Adrenal gland (tissue), 19 donors: ENCODE measurements at places on chromosomes 4 and X. TPM values are rescaled to one million over a fixed set of nuclear protein-coding genes. Genes with fewer than 3 reads are reported as not detected.

Gene MAGEB2
- not detected for total RNA-seq

DNA sequence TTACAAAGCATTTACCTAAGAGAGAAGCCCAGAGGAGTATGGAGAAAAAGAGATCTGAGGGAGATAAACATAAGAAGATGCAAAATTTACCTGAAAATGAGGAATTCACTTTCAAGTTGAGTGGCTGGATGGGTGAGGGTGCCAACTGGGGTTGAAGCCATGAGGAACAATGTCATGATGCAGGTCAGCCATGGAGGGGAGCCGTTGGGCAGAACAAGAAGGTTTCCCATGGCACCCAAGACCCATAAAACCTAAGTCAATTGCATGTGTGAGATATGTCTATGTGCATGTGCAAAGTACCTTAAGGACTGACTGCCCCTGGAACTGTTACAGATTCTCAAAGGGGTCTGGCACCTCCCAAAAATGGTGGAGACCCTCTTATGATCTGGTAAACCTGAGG is 46.6 kb upstream of the PRRG1 start:
- H3K36me3 ChIP-seq: no peaks in the 10 kb centered on the region
- H3K4me1 ChIP-seq: no peaks in the 10 kb centered on the region
- H3K27me3 ChIP-seq: no peaks in the 10 kb centered on the region
- no peak for DNase-seq

Gene TCEAL8
- total RNA-seq: 61.8 TPM

- no peak overlapping the region for H3K4me3 ChIP-seq
- H3K27me3 ChIP-seq: peaks cover 94% of the 10 kb centered on the region
- no peak overlapping the region for H3K27ac ChIP-seq
- no peaks in the 10 kb centered on the region for H3K36me3 ChIP-seq
- peaks cover 18% of the 10 kb centered on the region for H3K4me1 ChIP-seq
Observed at GRCh38 chr4:110634350-110635162, 11.7 kb upstream of the PITX2 start.

DNA sequence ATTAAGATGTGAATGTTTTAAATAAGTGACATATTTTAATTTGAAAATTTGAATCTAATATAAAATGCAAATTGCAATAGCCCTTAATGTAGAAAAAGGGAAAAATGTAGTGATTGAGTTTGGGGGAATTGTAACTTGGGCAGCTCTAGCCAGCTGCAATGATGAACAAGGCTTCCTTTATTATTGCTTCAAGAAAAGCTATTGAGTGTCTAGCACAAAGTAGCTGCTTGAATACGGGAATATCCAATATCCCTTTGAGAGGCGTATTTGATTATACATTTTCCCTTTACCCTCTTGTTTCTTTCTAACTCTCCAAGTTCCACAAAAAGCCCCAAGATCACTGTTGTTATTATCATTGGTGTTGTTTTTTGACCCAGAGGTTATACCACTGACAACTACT is 21.8 kb downstream of the IL1RAPL1 start:
- H3K27me3 ChIP-seq: no peaks in the 10 kb centered on the region
- no peaks in the 10 kb centered on the region for H3K4me1 ChIP-seq
- no peak overlapping the region for H3K4me3 ChIP-seq
- H3K36me3 ChIP-seq: no peaks in the 10 kb centered on the region

Gene FAM47A
- total RNA-seq: not detected

DNA sequence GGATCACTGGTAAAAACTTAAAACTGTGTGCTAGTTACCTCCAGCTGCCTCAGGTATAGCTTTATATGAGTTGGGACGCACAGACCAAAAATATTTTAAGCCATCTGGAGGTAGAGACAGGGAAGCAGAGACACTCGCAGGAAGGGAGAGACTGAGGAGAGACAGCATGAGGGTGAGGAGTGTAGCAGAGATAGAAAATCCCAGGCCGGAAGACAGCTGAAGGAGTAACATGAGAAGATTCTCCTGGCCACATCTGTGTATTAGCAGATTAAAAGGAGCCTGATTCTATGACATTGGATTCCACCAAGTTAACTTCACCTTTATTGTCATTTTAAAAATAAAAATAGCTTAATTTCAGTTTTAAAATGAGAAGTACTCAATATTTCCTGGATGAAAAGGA is 84.3 kb downstream of the PDLIM5 start:
- DNase-seq: no peak
- no peaks in the 10 kb centered on the region for H3K36me3 ChIP-seq
- H3K4me1 ChIP-seq: peaks cover 4% of the 10 kb centered on the region
- H3K4me3 ChIP-seq: no peak overlapping the region
- H3K27ac ChIP-seq: no peak overlapping the region

GRCh38 chr4:108620933-108621905 is 843 bp downstream of the RPL34 start:
- H3K36me3 ChIP-seq: no peaks in the 10 kb centered on the region
- no peak for DNase-seq
- peak overlapping the region; percentile 81 for H3K27ac ChIP-seq
- H3K4me1 ChIP-seq: peaks cover 33% of the 10 kb centered on the region

DNA sequence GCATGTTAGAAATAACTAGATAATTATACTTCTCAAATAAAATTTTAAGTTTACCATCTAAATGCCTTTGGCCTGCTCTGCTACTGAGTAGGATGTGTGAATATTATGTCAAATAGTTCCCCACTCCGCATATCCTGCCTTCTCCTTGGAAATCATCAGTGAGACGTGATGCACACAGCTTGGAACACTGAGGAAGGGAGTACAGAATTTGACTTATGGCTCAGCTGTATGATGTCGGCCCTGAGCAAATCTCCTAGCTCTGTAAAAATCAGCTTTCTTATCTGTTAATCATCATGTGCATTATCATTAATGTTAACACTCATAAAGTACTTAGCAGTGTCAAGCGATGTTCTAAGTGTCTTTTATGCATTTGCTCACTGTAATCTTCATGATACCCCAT is 241.0 kb upstream of the ANKRD50 start:
- no peak overlapping the region for H3K27ac ChIP-seq
- H3K4me1 ChIP-seq: no peaks in the 10 kb centered on the region
- no peak overlapping the region for H3K4me3 ChIP-seq
- DNase-seq: no peak
- no peaks in the 10 kb centered on the region for H3K36me3 ChIP-seq

DNA sequence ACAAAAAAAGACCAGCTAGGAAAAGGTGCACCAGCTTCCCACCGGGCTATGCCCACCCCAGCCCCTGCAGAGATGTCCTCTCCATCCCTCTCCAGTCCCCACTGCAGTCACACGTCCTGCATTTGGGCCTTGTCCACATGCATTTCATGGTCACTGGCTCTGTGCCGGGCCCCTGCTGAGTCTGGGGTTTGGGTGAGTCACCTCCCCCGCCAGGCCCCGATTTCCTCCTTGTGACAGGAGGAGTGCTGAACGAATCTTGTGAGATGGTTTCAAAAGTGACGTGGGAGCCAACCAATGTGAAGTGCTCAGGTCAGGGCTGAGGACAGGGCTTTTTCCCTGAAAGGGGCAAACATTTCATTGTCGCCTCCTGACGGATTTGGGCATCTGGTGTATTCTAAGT is 7.1 kb downstream of the CPZ start:
- H3K36me3 ChIP-seq: no peaks in the 10 kb centered on the region
- no peaks in the 10 kb centered on the region for H3K27me3 ChIP-seq
- no peaks in the 10 kb centered on the region for H3K4me1 ChIP-seq
- DNase-seq: no peak

DNA sequence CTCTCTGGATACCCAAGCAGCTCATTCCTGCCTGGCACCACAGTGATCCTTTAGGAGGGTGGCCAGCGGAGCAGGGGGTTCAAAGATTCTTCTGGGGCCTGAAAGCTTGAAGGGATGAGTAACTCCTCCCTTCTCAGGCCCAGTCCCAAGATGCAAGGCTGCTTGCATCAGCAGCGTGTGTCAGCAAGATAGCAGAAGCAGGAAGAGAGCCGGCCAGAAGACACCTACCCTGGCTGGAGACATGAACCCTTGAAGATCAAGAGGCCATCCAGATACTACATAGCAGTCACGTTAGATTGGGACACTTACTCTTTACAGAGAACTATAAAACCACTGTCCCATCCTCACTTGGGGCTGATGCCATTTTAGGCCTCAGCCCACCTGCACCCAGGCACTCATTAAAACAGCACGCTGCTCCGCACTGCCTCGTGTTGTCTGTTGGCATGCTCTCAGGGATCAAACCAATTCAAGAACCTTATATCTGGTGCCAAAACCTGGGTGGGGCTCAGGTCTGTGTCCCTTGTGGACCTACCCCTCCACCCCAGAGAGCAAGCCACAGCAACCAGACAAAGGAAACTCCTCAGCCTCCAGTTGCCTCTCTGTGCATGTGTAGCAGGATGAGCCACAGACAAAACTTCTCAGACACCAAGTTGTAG is 6.5 kb downstream of the UGT2B17 start:
- H3K36me3 ChIP-seq: no peaks in the 10 kb centered on the region
- DNase-seq: no peak
- no peak overlapping the region for H3K27ac ChIP-seq
- no peak overlapping the region for H3K4me3 ChIP-seq

Gene IL2RG
- 5.5 TPM for total RNA-seq

- no peaks in the 10 kb centered on the region for H3K4me1 ChIP-seq
- peak overlapping the region; percentile 82 for H3K27ac ChIP-seq
- no peaks in the 10 kb centered on the region for H3K36me3 ChIP-seq
- DNase-seq: no peak
- no peak overlapping the region for H3K4me3 ChIP-seq
- H3K27me3 ChIP-seq: no peaks in the 10 kb centered on the region
Observed at GRCh38 chrX:135973025-135973547, 702 bp downstream of the MMGT1 start.

GRCh38 chr4:2489841-2490552 is 21.1 kb downstream of the RNF4 start:
- no peaks in the 10 kb centered on the region for H3K27me3 ChIP-seq
- DNase-seq: no peak
- H3K27ac ChIP-seq: peak overlapping the region; percentile 72

DNA sequence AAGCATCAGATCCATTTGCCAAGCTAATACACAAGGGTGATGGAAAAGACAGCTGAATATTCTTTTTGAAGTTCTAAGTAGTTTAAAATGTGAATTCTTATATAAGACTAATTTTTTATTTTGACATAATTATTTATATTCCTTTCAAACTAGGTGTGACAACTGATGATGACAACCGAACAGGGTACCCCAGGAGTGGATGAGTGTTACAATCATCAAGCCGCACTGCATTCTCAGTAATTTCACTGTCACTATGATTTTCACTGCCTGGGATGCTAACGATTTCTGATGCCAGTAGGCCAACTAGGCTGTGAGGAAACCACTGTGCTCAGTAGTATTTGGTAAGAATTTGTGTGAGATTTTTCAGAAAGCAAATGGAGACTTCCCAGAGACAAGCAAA is 317.5 kb downstream of the ARAP2 start:
- no peaks in the 10 kb centered on the region for H3K36me3 ChIP-seq
- no peak for DNase-seq
- H3K4me3 ChIP-seq: no peak overlapping the region
- no peaks in the 10 kb centered on the region for H3K4me1 ChIP-seq
- no peak overlapping the region for H3K27ac ChIP-seq
- no peaks in the 10 kb centered on the region for H3K27me3 ChIP-seq
